ENCODE measurements at places on chromosomes 2 and 18.
A peak's percentile ranks its signal among the peaks of the same experiment; 100 is the strongest.

DNA sequence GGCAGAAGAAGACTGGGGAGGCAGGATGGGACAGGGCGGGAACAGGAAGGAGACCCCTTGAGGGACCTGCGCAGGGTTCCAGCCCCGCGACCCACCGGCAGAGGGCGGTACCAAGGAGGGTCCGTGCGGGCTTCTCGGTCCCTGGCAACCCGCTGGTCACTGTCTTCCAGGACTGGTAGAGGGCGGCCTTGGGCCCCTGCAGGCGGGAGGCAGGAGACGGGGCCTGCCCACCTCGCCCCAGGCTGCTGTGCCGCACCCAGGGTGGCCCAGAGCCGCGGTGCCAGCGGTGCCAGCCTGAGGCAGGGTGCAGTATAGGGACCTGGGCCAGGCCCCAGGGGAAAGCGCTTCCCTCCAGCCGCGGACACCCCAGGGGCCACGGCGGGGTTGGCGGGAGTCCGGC lies 34.5 kb downstream of the NEURL3 start:
- DNase-seq = peak; percentile 54

DNA sequence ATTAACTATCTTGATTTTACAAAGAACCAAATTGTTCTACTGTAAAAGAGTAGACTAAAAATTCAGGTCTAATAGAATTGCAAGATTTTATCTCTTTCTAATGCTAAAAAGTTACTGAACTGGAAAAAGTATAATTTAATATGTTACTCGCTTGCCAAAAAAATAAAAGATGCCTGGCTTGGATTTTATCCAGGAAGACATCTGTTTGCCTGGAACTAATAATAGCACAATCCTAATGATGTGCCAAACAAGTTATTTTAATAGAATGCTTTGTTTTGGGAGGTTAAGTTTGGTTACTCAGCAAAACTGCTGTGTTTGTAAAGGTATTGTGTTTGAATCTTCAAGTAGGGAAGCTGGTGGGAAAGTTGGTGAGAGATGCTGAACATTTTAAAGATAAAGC lies 19.4 kb upstream of the ZSWIM2 start:
- DNase-seq = no peak

GRCh38 chr2:20668871-20669475 lies 2.0 kb downstream of the GDF7 start:
- DNase-seq = no peak

GRCh38 chr2:227703280-227703732 lies 14.5 kb downstream of the SLC19A3 start:
- no peak for DNase-seq

DNA sequence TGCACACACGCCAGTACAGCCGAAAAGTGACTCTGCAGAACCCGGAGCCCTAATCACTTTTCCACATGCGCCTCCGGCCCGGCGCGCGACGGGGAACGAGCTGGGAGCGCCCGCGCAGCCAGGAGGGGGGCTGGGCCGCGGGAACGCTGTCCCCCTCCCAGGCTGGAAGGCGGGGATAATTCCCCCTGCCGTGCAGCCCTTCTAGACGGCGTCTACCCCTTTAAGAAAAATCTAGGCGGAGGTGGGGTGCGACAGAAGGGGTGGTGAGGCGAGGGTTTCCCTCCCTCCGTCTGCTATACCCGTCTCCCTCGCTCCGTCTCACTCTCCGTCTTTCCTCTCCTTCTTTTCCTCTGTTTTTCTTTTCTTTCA lies 2.4 kb downstream of the CYP26B1 start:
- DNase-seq = no peak

GRCh38 chr2:112045446-112046014 lies 9.5 kb upstream of the TMEM87B start:
- DNase-seq = no peak

DNA sequence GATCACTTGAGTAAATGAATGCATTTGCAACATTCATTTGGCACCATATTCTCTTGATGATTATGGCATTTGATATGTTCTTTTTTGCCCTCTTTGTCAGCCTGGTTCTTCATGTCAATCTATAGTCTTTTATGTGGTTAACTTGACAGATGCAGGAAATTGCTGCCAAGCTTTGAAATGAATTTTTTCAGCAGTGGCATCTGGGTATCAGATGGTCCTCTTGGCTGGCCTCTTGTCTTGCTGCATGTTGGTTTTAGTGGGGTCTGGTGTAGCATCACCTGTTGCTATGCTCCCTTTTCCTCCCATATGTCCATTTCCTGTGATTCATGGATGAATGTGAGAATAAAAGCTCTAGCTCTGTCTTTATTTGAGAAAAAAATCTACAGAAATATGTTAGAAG lies 119.9 kb downstream of the DPP4 start:
- no peak for DNase-seq

DNA sequence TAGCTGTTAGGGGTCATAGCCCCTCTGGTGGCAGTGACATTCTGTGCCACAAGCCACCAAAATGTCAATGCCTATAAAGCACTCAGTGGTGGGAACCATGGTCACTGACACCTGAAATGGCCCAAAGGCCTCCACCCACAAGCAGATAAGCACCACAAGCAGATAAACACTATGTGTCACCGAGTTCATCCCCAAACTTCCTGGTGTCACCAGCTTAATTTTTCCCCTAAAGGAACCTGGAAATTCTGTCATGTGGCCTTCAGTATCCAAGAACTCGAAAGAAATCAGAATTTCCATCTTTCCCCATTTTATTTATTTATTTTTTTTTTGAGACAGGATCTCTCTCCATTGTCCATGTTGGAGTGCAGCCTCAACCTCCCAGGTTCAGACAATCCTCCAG lies 3.6 kb upstream of the TPRKB start:
- DNase-seq = no peak

DNA sequence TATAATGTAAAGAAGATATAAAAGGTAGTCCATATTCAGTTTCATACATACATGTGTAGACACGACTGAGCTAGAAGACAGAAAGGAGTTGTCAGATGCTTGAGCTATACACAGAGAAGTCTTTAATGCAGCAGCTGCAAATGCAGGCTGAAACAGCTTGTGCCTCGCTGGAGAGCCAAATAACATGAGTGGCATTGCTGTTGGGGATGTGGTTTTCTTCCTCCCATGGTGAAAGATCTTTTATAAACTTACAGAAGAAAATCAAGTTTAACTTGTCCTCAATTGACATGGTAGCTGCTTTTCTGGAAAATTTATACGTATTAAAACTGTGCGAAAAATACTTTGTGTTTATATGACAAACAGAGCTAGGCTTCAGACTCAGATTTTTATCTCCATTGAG lies 16.4 kb upstream of the IL1R1 start:
- no peak for DNase-seq

DNA sequence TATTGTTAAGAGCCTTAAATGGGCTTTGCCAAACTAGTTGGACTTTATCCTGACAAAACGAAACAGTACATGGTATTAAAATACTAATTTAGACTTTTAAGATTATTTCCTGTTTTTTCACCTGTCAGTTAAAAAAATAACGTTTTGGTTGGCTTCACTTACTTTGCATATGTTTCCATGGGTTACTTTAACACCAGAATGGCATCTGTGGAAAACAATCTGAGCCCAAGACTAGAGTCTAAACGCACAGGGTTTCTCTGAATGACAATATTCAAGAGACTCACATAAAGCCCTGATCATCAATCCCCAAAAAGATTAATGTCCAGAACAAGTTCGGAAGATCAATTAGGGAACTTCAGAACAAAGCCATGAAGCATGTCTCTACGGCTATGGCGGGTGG lies 888.0 kb downstream of the EPHA4 start:
- DNase-seq = no peak

GRCh38 chr2:130337735-130338325 lies 4.9 kb upstream of the IMP4 start:
- no peak for DNase-seq

DNA sequence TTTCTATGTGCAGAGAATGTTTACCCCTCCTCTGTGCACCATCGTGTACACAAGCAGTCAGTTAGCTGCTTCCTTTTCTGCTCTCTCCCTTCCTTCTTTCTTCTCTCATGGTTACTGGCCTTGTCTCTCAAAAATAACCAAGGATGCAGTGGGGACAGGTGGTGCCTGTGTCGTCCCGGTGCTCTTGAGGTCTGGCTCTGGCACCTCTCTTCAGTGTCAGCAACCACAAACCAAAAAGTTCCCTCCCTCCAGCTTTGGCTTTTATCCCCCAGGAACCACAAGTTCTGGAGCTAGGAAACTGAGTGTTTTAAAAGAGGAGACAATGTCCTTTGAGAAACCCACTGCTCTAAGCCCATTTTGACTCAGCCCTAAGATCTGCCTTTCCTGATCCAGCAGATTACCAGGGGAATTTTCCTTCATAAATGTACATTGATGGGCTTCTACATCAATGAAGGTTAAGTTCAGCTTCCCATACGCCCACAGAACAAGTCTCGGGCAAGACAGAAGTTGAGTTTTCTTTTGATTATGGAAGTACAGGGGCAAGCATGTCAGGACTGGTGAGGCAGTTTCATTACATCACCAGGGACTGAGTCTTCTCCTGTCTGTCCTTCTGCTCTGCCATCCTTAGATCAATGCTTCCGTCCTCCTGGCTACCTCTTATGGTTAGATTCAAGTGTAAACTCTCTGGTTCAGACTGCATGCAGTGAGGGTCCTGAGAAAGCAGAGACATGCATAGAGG lies 232.2 kb downstream of the SETBP1 start:
- no peak for DNase-seq

DNA sequence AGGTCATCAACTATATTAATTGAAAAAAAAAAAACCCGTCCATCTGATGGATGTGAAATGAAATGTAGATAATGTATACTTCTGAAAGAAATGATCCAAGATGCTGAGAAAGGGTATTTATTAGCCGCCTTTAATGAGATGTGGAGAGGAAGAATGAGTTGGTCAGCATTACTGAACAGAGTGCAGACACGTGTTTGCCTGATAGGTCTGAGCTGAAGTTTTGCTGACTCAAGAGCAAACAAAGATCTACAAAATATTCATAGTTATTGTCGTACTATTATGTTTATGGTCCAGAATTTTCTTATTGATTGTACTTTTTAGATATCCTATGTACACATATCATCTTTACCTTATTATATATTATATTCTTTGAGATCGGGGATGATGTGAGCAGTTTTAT lies 235.3 kb downstream of the RDH14 start:
- no peak for DNase-seq

DNA sequence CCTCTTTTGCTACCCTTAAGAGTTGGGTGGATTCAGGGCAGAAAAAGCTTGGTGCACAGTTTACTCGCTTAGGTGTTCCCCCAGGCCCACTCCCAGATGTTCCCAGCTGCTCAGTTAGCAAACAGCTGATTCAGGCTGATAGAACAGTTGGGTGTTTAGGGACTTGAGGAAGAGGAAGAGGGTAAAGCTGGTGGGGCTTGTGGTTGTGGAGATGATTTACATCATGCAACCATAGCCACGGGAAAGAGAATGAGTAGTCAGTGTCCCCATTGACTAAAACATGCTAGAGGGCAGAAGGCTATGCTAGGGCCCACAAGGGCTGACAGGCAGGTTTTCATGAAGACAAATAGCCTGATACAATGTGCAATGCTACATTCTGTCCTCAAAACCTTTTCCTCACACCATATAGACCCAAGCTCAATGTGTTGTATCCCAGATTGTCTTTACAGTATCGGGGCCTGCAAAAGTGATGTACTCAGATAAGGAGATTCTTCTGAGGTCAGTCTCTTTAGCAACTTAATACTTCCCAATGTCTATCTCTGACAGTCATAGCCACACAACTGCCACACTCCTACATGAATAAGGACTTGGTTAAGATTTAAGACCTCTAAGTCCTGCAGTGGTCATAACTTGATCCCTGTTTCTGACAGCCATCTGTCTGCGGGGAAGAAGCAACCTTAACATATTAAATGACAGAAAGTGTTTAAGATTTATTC lies 15.6 kb downstream of the COLEC12 start:
- no peak for DNase-seq

GRCh38 chr2:234991793-234992192 lies 40.0 kb downstream of the SH3BP4 start:
- DNase-seq = no peak

DNA sequence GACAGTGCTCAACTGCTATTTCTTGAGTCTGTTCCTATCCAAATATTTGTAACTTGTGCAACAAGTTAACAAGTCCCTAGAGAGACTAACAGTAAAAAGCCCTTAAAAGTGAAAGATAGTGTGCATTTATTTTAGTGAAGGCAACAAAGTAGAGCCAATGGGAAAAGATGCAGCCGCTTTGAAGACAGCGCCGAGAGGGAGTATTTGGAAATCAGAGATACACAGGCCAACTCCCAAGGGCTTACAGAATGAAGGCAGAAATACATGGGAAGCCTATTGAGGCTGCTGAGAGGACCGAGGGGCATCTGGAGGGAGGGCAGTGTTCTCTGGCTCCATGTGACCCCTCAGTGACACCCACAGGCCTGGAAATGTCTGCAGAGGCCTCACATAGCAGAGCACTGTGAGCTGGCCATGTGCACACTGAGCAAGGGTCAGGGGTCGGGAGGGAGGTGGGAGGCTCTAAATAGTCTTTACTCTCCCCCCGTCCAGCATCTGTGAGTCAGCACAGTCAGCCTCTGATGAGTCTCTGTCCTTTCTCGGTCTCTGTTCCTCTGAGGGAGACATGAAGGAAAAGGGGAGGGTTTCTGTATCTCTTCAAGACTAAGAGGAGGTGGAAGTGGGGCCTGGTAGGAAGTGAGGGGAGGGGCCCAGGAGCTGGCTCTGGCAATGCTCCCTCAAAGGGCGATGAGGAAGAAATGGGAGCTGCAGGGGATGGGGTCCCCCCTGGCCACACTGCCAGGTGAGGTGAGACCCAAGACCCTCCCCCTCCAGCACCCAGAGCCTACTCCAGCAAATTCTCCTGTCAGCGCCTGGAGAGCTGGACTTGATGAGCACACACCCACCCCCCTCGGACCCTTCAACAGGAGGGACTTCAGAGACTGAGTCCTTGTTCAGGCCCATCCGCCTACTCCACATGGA lies 133.6 kb downstream of the SP3 start:
- DNase-seq = no peak

DNA sequence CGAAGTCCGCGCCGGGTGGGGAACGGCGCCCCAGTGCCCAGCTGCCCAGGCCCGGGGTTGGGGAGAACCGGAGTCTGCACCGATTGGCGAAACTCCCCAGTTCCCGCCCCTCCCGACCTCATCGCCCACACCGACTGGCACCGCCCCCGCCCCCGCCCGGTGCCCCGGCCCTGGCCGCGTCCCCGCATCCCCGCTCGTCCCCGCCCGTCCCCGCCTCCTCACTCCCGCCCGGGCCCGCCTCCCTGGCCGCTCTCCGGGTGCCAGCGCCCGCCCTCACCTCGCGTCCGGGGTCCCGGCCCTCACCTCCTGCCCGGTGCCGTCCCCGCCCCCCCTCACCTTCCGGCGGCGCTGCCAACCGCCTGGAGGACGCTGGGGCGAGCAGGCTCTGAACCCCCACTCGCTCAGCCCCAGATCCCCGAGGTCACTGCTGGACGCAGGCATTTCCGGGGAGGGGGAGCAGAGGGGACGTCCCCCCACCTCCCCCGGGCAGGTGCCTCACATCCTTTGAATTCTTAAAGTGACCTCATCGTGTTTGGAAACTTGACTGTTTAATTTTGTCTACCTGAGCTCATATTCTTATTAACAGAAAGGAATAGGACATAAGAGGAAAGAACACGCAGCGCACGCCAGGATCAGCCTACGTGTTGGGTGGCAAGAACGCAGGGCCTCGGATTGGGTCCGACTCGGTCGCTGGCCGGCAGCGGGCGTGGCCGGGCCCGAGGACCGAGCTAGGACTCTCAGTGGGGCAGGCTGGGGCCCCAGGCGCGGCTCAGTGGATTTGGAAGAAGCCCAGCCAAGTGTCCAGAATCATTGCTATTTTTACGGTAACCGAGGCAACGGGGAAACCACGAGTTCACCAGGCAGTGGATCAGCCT lies at the start of gene FAM110C:
TSS of gene FAM110C (minus strand) at position 35 of the 875 bp plus-strand sequence. CDS start 120 bp downstream, outside the sequence.
- no peak for DNase-seq

Measured in activated CD8-positive, alpha-beta memory T cell treated with anti-CD3 and anti-CD28 coated beads for 48 hours (primary cell).